Eye (tissue), 1 donor: ENCODE measurements at places on chromosomes 6 and 20.
A peak's percentile ranks its signal among the peaks of the same experiment; 100 is the strongest.

DNA sequence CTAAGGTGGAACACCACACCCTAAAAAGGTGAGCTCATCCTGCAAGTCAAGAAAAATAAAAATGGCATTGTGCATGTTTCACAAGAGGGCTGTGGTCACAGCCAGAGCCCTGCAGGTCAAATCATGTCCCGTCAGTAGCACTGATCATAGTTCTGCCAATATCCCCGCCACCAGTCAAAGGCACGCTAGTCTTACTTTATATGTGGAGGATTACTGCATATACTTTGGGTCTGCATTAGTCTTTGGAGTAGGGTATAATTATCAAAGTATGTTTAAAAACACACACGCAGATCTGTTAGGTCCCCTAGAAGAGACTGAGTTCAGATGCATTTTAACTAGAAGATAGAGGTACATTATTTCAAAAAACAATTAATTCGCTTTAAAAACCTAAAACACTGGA lies 1.8 kb downstream of the PERP start:
- DNase-seq, result peak; percentile 16

DNA sequence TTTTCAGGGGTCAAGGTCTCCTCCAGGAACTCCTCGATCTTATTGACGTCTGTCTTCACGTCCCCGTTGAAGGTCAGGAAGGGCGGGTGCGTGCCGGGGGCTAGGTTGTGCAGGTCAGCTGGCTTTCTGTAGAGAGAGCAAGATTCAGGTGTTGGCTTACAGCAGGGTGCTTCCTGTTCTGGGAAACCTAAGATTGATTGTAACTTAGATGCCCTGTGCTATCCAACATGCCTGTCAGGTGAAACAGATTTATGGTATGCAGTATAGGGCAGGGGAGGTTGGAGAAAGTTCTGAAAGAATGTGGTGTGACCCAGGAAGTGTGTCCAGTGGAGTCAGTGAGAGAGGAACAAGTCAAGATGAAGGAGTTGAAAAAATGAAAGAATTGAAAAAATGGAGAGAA lies 66.4 kb downstream of the CLIC5 start:
- no peak for DNase-seq

- DNase-seq, result no peak
Observed at GRCh38 chr20:45209924-45210323, 3.1 kb downstream of the SEMG1 start.

- DNase-seq, result peak; percentile 92
Observed at GRCh38 chr6:26235302-26235670, 129.7 kb upstream of the BTN3A2 start.

- no peak for DNase-seq
Observed at GRCh38 chr20:63745961-63746731, 6.6 kb downstream of the SLC2A4RG start.

DNA sequence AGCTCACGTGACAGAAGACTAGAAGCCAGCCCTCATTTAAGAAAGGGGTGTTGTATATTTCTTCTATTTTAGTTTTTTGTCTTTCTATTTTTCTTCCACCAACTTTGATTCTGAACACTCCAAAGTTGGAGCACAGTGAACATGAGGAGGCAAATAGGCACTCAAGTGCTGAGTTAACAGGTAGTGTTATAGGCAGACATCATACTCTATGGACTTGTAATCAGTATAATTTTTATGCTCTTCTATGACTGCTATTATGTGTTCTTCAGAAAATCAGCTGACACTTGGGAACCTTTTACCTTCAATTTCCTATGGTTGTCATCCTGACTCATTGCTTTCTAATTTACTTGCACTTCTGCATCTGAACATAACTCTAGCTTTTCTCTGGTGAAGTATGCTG lies 396.3 kb upstream of the EYS start:
- DNase-seq, result no peak

DNA sequence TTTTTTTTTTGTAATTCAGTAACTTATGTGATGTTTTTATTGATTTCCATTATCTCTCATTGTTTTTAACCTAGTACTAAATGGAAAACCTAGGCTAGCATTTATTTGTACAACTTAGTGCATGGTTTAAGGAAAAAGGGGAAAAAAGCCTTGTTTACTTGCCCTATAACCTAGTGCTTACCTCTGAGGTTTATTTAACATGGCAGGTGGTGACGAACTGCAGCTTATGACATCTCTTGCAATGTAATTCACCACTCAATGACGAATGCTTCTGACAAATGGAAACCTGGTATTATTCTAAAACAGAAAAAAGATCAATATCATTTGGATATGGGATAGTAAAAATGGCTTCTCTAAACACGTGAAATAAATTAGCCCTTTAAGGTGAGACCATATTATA lies 618.6 kb upstream of the FLRT3 start:
- DNase-seq, result peak; percentile 76

- DNase-seq, result no peak
Observed at GRCh38 chr6:37015532-37015931, 10.1 kb downstream of the FGD2 start.

GRCh38 chr6:106103728-106104109 lies 17.6 kb downstream of the PRDM1 start:
- DNase-seq, result no peak

- no peak for DNase-seq
Observed at GRCh38 chr20:8535403-8536261, 403.6 kb downstream of the PLCB1 start.

DNA sequence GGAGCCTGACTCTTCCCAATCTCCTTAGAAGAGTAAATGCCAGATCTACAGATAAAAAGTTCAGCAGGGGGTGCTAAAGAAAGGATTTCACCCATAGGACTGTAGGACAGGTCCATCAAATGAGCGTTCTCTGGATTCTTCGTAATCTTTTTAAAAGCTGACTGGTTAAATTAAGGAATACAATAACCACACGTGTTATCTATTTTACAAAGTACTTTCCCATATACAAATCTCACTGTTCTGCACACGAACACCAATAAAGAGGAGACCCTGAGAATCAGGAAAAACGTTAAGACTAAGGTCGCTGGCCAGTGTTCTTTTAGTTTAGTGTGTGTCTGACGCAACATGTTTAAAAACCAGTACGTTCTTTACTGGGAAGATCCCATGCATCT lies 542 bp downstream of the TUBE1 start:
- no peak for DNase-seq

- DNase-seq, result peak; percentile 4
Observed at GRCh38 chr6:164660781-164661180, 648.6 kb downstream of the C6orf118 start.

GRCh38 chr20:53964067-53964466 lies 106.3 kb downstream of the BCAS1 start:
- DNase-seq, result no peak

GRCh38 chr6:127031511-127031910 lies 87.0 kb upstream of the RSPO3 start:
- DNase-seq, result peak; percentile 7

DNA sequence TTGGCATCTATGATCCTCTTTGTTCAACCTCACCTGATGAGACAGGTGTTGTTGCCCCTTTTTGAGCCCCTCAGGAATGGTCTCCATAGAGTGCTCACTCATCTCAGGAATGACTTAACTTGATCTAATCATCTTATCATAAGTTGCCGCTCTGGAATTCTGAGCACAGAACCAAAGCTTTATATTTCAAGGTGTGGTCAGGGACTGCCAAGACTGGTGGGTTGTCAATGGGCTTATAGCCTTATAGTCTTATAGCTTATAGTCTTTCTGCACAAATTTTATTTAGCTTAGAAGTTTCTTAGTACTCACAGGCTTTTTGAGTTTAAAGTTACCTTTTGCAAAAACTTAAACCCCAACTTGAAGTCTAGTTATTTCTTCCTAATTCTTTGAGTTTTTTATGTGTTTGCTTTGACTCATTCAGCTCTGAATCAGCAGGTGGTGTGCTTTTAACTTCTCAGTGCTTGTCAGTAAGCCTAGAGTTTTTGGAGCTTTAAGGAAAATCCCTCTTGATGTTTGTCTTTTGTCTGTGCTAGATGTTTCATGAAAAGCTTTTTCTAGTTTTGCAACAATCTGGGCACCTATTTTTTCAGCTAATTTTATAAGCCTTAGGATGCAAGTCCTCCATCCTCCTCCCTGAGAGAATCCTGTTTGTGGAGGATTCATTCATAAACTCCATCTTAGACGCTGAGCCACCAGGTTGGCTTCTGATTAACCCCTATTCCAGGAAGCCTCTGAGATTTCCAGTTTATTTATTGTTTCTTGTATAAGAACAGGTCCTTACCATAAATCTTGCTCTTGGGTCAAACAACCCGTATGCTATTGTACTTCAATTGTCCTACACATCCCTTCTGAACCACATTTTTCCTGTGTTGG lies 72.3 kb upstream of the SSTR4 start:
- no peak for DNase-seq

DNA sequence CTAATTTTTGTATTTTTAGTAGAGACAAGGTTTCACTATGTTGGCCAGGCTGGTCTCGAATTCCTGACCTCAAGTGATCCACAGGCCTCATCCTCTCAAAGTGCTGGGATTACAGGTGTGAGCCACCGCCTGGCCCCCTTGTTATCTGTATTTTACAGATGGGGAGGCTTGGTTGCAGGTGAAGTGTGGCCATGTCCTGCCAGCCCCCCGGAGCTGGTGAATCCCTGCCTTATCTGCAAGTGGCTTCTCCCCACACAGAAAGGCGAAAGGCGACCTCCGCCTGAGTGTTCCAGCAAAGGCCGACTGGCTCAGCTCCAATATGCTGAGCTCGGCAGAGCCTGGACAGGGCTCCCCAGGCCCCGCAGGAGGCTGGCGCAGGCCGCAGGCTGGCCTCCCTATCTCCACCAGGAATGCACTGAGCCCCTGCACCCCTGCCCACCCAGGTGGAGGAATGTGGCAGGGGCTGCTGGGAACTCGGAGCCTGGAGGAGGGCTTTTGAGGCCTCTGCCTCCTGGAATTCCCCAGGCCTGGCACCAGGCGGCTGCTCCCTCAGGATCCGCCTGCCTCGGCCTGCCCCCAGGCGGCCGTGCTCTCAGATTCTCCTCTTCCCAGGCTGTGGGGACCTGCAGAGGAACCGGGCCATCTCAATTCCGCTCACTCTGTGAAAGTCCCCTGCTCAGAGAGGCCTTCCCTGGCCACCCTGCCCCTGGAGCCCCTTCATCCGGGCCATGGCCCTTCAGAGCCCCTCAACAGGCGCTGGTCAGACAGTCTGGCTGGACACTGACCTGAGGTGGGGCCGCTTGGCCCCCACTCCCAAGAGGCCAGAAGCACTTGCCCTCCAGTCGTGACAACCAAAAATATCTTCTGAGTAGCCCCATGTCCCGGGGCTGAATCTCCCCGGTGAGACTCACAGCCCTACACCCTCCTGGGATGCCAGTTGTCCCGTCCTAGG lies 9.3 kb upstream of the LAMA5 start:
- DNase-seq, result peak; percentile 84

GRCh38 chr6:14571746-14572145 lies 454.2 kb downstream of the CD83 start:
- DNase-seq, result no peak

- DNase-seq, result no peak
Observed at GRCh38 chr20:15986690-15987089, 586.6 kb downstream of the KIF16B start.

DNA sequence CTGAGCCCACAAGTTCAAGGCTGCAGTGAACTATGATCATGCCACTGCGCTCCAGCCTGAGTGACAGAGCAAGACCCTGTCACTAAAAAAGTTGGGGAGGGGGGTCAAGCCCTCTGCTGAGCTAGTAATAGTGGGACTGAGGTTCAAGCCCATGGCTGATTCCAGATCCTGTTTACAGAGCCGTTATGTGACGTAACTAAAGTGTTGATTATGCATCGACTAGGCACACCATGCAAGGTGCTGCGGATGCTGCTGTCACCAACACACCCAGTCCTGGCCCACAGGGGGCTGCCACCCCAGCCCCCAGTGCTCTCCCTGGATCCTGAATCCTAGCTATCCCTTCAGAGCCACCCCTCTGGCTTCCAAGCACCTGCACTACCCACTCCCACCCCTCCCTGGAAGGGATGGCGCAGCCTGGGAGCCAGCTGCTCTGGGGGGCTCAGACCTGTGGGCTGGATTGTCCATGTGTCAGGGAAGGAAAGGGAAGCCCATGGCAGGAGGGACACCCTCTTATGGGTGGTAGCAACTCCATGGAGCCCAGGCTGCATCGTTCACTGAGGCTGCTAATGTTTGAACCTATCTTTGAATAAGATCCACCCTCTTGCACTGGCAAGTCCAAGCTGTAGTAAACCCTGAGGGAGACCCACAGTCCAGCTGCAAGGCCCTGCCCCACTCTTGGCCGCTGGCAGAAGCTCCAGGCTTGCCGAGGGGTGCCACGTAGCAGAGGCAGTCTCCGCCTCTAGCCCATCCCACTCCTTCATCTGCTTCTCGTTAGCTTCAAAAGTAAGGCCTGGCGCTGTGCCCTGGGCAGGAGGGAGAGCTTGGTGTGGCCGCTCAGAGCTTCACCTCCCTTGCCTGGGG lies 95.0 kb downstream of the SNX5 start:
- peak; percentile 92 for DNase-seq

DNA sequence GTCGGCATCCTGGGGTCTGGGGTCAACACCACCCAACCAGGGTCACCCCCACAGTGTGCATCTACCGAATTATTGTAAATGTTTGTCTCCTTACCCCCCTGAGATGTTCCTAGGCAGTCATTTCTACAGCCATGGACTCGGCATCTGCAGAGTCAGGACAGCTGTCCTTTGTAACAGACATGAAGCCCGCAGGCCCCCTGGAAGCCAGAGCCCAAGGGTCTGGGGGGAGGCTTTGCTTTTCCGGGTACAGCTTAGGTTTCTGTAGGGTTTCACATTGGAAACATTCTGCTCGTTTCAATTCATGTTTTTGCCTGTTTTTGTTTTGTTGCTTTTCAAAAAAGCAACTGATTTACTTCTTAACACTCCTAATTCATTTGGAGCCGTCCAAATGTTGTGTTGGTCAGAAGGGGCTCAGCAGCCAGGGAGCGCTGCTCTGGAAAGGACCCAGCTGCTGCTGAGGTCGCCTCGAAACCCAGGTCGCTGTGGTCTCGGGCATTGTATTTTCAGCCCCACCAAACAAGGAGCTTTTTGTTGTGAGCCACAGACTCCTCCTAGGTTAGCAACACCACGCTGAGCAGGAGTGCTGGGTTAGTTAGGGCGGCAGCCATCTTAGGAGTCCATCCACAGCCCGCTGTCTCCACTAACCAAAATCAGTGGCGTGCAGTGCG lies 160.4 kb downstream of the TMEM242 start:
- DNase-seq, result peak; percentile 73

DNA sequence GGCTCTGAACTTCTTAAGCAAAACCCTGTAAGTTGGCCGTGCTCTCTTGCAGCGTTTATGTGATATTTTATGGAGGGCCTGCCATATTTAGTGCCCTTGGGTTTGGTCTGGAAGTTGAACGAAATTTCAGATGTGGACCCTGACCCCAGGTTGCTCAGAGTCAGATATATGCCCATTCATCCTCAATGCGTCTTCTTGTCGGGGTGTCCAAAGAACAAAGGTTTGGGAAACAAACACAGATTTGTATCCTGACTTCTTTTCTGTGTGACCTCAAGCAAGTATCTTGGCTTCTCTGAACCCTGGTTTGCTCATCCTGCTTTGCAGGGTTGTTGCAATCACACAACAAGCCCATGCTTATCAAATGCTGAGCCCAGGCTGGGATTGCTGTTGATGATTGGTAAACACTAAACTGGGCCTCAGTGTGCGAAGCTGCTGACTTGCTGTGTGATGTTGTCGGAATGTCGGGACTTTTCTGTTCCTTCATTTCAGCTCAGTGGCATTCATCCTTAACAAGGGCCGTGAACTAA lies 103.5 kb upstream of the PTPN1 start:
- no peak for DNase-seq

- no peak for DNase-seq
Observed at GRCh38 chr6:6790891-6791290, 202.4 kb downstream of the LY86 start.
